ENCODE measurements at places on chromosomes 1 and 21.

DNA sequence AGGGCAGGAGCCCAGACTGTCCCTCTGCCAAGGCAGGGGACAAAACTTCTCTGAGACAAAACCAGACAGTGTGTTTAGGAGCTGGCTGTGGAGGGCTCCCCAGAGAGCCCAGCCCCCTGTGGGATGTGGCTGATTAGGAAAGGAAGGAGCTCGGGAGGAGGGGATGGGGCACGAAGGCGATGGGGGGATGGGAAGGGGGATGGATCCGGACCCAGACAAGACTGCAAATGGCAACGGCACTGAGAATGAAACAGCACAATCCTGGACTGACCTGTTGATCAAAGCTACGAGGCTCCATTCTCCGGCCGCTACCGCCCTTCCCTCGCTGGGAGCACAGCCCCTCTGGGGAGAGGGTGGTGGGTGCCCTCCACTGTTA, 33.1 kb downstream of the FOXO6 start:
- no peak for DNase-seq

DNA sequence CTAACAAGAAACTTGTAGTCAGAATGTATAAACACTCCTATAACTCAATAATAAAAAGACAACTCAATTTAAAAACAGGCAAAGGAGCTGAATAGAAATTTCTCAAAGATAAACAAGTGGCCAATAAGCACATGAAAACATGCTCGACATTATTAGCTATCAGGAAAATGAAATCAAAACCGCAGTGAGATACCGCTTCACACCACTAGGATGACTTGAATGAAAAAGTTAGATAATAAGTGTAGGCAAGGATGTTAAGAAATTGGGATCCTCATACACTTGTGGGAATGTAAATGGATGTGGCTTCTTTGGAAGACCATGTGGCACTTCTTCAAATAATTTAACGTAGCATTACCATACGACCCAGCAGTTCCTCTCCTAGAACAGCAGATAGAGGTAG, 8.9 kb downstream of the RALGPS2 start:
- DNase-seq: no peak

DNA sequence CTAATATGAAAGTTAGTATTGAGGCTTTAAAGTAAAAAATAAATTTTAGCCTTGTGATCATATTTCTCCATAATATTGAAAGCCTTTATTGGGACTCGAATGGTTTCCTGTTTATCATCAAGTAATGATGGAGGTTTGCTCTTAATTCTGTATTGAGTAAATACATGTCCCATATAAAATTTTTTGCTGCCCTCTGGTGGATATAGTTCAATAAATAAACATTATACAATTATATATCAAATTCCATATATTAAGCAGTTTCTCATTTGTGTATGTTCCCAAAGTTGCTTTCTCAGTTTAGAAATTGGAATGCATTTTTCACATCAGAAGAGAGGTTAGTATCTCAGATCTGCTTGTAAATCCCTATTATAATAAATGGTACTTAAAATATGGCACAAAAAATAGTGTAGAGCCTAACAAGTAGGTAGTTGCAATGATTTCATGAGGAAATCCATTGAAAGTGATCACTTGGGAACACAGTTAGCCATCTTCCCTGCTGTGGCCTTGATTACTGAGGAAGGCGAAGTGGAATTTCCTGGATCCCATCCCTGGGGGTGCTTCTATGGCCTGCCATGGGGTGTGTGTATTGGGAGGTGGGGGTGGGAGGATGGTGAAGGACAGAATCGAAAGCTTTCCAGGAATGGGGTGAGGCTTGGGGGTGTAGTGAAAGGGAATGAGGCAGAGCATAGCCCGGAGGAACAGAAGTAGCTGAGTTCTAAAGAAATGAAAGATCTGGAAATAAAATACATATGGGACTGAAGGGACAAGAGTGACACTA, 84.1 kb upstream of the C21orf91 start:
- no peak for DNase-seq

GRCh38 chr1:62317021-62317768, 2.0 kb downstream of the KANK4 start:
- DNase-seq: no peak

DNA sequence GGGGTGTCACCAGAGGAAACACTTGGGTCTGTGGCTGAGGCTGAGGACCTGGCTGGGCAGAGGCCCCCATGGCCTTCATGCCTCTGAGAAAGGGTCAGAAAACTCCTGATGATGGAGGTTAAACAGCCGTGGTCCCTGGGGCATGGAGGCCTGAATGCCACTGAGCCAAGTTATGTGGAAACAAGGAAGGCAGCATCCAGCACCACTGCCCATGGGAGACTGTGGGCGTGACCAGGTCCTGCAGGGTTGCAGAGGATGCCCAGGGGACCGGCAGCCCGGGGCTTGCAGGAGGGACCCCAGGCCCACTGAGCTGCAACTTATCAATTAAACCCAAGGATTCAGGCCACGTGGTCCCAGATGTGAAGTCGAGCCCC, 18.9 kb upstream of the COL6A2 start:
- DNase-seq: no peak

DNA sequence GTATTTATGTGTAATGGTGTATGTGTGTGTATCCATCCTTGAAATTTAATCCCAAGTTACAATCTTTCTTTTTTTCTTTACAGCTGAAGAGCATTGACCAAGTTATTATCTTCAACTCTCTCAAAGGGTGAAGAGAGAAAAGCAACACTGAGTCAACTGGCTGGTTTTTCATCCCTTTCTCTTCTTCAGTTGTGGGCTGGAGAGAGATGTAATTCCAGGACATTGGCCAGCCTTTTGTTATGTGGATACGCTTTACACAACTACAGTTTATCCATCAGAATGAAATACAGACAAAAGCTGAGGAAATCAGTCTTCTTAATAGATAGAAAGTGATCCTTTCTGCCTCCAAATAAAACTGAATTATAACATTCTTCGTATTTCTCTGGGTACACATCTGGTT, 357.0 kb upstream of the NCAM2 start:
- DNase-seq: no peak

DNA sequence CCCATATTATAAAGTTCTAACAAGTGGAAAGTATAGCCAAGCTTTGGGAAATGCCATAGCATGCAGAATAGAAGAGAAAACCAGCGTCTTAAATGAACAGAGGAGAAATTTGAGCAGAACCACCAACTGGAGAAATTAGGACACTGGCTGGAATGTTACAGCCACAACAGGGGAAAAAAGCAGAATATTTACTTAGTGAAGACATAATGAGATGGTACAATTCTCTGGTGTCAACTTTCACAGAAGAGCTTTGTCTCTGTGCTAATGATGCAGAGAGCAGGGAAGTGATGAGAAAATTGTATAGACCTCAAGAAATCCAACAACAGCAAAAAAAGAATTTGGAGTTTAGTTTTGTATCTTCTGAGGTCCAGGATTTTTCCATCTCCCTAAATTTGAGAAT, 249.7 kb downstream of the KIF26B start:
- no peak for DNase-seq

GRCh38 chr1:50972766-50973165, 2.7 kb downstream of the CDKN2C start:
- DNase-seq: no peak

GRCh38 chr1:107230121-107230520, 89.3 kb downstream of the NTNG1 start:
- no peak for DNase-seq

- DNase-seq: no peak
Measured at GRCh38 chr1:44616991-44617702, 57.1 kb downstream of the TMEM53 start.

DNA sequence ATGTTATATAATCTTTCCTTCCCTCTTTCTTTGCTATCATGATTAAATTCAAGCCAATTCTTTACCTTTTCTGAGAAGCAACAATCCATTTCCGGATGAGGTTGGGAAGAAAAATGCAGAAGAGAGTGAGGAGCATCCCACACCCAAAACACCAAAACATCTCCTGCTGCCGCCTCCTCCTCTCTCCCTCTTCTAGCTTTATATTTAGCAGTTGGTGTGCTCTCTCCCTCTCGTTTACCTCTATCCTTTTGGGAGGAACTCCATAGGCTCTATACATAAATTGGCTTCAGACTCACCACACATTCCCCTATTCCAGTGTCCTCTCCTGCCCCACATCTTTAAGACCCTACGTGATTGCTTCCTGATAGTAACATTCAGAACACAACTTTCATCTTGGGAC, 332.2 kb upstream of the PLXNA2 start:
- DNase-seq: no peak

DNA sequence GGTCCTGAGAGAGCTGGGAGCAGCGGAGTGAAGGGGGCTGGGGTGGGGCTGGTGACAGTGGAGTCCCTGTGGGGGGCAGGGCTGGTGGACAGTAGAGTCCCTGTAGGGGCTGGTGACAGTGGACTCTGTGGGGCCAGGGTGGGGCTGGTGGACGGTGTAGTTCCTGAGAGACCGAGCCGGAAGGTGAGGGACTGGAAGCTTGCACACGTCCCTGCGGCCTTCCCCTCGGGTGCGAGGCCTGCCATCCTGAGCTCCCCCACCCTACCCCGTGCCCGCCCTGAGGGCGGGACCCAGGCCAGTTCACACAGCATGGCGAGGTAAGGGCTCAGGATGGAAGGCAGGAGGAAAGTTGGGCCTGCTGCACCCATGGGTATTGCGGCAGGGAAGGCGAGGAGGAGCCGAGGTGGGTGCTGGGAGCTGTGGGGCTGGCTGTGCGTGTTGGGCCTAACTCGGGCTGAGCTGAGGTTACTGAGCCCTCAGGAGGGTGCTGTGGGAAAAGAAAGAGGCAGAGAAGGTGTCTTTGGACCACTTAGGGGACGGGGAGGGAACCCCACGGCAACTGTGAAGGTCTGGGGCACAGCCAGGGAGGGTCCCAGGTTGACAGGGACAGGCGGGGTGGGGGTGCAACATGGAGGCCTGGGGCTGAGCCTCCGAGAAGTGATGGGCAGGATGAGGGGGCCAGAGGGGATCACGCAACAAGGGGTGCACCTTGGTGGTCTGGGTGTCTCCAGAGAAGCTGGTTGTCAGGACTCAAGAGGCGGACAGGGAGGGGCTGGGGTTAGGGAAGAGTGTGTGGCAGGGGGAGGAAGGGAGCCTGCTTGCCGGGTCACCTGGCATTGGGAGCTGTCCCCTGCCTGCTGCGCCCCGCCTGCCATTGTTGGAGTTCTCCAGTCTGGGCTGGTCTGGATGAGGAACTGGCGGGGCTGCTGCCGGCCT, 60.8 kb downstream of the PRKCZ start:
- DNase-seq: no peak

DNA sequence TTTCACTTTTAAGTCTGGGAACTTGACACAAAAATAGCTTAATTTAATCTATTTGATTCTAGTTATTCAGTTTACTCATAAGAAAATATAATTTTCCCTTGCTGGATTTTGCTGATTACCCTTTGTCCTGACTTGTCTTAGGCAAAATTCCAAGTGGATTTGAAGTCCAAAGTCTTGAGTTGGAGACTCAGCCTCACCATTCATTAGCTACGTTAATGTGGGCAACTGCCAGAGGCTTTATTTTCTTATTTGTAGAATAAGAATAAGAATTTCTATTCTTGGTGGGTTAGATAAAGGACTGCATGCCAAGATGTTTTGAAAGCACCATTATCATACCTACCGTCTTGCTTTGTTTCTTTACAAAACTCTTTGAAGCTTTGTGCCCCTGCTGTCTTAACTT, 22.8 kb upstream of the PAPPA2 start:
- no peak for DNase-seq

DNA sequence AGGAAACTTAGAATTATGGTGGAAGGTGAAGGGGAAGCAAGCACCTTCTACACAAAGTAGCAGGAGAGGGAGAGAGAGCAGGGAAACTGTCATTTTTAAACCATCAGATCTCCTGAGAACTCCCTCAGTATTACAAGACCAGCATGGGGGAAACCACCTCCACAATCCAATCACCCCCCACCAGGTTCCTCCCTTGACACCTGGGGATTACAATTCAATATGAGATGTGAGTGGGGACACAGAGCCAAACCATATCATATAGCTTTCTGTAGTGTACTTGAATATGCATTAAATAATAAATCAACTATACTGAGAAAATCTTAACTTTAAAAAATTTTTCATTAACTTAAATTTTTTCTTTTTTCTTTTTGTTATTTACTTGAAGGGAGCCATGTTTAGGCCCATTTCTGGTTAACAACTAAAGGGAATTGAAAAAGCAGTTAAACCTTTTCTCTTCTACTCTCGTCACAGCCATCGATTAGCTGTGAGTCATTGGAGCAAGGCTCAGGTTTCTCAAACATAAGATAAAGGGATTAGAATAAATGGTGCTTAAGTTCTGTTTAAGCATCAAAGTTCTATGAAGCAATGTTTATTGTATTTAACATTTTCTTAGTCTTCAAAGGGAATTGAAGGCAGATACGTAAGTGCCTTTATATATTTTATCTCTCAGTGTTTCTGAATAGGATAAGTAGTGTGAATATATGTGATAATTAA, 72.2 kb upstream of the DPT start:
- DNase-seq: no peak

- no peak for DNase-seq
Measured at GRCh38 chr1:89527750-89528381, 3.2 kb downstream of the LRRC8B start.

- DNase-seq: no peak
Measured at GRCh38 chr1:60034999-60035398, 38.6 kb downstream of the C1orf87 start.

DNA sequence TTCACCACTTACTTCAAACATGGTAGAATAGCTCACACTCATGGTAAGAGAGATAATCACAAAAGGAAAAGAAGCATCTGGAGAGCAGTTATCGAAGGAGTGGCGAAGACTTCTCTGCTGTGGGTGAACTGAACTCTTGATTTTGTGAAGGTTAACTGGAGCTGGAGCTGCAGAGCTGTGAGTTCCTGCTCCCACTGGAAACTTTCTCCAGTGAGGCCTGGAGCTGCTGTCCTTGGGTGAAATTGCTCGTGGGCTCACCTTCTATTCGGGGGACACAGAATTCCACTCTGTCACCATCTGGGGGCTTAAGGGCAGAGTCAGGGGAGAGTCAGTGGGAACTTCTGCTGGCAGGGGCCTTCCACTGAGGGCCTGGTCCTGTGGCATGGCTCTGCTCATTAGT, 45.9 kb downstream of the MAB21L3 start:
- no peak for DNase-seq

DNA sequence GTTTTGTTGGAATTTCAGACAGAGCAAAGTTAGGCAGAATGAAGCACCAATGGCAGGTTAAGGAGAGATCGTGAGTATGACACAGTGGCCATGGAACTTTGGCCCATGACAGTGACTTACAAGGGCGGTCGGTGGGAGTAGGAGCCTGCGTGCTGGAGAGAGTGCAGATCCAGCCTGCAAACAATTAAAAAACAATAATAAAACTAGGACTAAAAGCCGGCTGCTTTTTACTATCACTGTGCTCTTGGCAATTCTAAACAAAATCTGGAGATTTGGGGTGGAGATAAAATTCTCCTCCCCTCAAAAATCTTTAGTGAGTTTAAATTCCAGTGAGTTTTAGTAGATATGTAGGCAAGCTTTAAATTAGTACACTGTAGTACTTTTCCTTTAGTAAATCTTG, 96.9 kb downstream of the DHRS3 start:
- no peak for DNase-seq

Data from stimulated activated CD8-positive, alpha-beta memory T cell treated with anti-CD3 and anti-CD28 coated beads, Interleukin-7, amount 100 ng/mL, for 48 hours (primary cell).